ENCODE measurements at places on chromosomes 2 and 18.
A peak's percentile ranks its signal among the peaks of the same experiment; 100 is the strongest.

DNA sequence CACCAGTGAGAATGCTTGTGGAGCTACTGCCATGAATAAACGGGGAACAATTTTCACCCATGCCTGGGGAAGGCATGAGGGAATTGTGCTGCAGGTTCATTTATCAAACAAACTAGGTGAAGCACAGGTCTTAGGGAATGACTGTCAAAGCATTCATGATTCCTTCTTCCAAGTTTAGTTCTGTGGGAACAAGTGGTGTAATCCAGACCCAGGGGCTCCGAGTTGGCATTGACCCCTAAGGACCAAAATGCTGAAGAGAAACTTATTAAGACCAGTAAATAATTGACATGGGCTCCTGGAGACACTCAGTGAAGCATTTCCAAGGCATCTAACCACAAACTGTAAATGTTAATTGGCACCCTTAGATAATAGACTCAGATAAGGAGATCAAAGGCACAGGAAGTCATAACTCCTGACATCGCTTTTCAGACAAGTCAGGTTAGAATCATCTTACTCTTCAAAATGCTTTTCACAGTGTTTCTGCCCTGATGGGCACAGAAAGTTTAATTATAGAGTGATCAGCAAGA, 96.9 kb downstream of the SPP2 start:
- no peak for DNase-seq

- no peak for DNase-seq
Observed at GRCh38 chr18:37385846-37386778, 179.5 kb downstream of the CELF4 start.

GRCh38 chr2:143229952-143230351, 100.7 kb downstream of the ARHGAP15 start:
- no peak for DNase-seq

GRCh38 chr18:6920099-6920955, 190.8 kb downstream of the ARHGAP28 start:
- DNase-seq: no peak

DNA sequence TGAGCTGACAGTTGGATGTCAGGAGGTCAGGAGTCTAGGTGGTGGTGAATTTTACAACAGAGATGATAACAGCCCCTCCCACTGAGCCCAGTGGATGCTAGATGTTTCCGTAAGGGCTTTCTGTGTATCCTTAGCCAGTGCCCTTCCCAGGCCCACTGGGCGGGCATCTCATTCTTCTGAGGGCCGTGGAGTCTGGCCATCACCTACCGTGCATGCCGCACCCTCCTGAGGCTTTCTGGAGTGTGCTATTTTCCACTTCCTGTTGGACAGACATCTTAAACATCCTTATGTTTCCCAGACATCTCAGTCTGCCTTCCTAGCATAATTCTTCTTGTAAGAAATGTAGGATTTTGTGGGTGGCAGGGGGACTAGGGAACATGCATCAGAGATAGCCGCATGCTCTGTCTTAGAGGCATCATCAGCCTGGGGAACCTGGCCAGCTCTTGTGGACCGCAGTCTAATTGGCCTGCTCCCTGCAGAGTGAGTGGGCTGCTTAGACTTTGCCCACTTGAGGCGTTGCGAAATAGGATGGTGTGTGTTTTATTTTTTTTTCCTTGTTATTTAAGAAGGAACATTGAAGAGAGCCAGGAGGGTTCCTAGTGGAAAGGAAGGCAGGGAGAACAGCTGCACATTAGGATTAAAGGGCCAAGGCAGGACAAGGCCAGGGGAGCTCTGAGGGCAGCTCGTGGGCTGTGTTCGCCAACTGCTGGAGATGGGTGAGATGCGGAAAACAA, 135.8 kb downstream of the SH3RF3 start:
- DNase-seq: peak; percentile 56

GRCh38 chr2:96872591-96873349, 2.9 kb upstream of the SEMA4C start:
- DNase-seq: no peak

- peak; percentile 60 for DNase-seq
Observed at GRCh38 chr2:218398437-218399390, 954 bp upstream of the CTDSP1 start.

DNA sequence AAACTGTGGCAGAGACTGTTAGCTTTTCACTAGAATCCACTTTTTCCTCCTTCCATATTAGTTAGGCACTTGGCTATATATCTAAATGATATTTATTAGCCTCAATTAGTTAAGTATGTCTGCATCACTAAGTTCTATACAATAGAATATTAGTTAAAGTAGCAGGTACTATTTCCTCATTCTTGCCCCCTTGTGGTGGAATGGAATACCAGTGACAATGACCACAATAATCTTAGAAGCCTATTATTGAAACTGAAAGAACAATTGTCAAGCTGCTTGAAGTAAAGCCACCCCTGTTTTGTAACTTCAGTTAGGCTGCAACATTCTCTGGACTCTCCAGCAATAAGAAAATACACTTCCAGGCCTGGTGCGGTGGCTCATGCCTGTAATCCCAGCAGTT, 476.3 kb upstream of the VWC2L start:
- DNase-seq: no peak

GRCh38 chr2:198788676-198789075, 669.1 kb downstream of the SATB2 start:
- DNase-seq: no peak

DNA sequence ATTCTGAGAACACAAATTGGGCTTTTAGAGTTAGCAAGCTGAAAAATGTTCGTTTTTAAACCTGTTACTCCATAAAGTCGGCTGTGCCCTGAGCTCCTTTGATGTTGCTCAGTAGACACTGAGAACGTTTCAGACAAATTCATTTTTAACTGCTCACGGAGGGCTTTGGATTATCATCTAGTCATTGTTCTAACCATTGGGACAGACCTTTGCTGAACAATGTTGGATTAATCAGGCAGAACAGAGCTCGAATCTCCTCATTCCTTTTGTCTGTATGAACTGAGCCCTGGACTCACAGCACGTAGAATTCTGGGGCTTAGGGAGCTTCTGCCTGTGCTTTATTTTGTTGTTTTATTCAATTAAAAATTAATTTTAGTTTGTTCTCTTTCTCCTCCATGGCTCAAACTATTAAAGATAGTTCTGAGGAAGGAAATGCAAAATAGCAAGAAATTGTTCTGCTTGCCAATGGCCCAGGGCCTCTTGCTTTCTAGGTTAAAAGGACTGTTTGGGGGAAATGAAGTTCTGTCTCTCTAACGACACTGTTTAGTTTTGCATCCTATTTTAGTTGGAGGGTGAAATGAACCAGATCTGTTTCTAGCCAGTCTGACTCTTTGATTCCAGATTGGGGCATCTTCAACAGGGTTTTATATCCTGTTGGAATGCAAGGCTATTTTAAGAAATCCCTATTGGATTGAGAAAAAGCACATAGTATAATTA, 114.7 kb upstream of the CXCR4 start:
- DNase-seq: no peak

DNA sequence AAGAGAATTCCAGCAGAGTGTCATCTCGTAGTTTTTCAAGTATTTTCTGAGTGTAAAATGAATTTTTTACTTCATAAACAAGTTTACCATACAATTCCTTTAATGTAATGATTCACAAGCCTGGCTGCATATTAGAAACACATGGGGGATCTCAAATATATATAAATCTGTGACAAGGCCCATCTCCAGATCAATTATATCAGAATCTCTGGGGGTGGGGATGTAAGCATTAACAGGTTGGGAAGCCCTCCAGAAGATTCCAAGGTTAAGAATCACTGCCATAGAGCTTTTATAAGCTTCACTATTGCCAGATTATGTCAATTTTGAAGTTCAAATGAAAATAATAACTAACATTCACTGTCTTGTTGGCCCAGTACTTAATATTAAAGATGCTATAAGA, 111.2 kb downstream of the BAZ2B start:
- DNase-seq: no peak

GRCh38 chr2:58794916-58795315, 553.8 kb upstream of the FANCL start:
- DNase-seq: no peak

DNA sequence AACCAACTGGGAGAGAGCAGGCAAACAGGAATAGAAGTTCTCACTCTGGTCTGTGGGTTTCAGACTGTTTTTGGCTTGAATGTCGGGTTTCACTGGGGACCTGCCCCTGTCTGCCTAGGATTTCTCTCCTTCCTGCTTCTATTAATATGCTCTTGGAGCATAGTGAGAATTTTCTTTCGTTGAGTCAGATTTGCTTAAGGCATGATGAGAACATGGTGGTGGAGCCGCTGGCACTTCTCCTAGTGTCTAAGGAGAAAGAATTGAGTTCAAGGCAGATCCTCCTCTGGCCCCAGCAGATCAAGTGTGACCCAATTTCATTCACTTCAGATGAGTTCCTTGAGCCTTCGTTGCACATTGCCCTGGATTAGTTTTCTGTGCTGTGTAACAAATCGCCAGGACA, 103.9 kb upstream of the HS6ST1 start:
- no peak for DNase-seq

GRCh38 chr18:77164763-77165485, 32.3 kb upstream of the MBP start:
- DNase-seq: no peak

- DNase-seq: no peak
Observed at GRCh38 chr2:46297546-46298271, 502 bp downstream of the EPAS1 start.

DNA sequence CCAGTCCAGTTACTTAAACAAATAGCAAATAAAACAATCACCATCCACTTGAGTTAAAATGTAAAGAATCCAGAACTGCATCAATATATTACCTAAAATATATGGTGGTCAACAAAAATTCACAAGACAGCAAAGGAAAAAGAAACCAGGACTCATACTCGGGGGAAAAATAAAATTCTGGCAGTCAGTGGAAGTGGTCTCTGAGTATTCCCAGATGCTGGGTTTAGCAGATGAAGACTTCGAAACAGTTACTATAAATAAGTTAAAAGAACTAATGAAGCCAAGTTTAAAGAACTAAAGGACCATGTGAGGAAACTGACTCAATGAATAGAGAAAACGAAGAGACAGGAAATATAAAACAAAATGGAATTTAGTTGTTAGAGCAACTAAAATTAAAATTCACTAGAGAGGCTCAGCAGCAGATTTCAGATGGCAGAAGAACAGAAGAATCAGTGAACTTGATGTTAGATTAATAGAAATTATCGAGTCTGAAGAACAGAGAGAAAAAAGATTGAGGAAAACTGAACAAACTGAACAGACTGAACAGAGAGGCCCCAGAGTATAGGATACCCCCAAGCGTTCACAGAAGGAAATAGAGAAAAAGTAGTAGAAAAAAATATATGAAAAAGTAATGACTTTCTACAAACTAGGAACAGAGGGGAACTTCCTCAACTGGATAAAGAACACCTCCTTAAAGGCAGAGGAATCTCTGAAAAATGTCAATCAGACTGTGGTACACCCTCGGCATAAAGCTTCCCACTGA, 27.9 kb downstream of the MGAT4A start:
- DNase-seq: no peak

GRCh38 chr18:45019469-45019868, 338.8 kb downstream of the SETBP1 start:
- no peak for DNase-seq

- DNase-seq: no peak
Observed at GRCh38 chr2:46737577-46737976, 178.0 kb downstream of the MCFD2 start.

- DNase-seq: no peak
Observed at GRCh38 chr2:17894556-17894955, 16.1 kb downstream of the KCNS3 start.

DNA sequence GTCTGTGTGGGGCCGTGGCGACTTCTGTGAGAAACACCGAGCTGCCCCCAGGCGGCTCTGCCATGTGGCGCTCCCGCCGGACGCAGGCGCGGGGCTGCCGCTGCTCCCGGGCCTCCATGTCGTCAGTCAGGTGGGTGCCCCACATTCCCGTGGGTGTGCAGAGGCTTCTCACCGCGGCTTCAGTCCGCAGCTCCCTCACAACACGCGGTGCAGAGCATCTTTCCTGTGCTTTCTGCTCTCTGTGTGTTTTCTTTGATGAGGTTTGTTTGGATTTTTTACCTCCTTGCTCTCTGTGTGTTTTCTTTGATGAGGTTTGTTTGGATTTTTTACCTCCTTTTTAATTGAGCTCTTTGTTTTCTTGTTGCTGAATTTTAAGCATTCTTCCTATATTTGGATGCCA, 13.0 kb downstream of the AQP12A start:
- no peak for DNase-seq

- no peak for DNase-seq
Observed at GRCh38 chr2:158818511-158818910, 23.4 kb downstream of the DAPL1 start.

DNA sequence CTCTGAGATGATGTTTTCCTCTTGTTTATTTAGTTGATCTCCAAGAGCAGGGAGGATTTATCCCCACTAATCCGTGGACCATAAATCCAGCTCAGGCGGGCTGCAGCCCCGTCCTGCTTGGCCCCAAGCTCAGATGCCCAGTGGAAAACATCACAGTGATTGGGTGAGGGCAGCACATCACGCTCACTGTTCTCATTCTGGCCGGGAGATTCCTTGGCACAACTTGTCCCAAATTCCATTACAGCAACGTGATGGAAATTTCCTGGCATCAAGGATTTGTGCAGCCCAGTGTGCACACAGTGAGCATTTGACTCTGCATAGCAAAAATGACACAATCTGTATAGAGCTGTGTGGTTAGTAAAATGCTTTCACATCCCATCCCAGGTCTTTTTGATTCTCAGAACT, 96.8 kb downstream of the VAPA start:
- DNase-seq: peak; percentile 55

DNA sequence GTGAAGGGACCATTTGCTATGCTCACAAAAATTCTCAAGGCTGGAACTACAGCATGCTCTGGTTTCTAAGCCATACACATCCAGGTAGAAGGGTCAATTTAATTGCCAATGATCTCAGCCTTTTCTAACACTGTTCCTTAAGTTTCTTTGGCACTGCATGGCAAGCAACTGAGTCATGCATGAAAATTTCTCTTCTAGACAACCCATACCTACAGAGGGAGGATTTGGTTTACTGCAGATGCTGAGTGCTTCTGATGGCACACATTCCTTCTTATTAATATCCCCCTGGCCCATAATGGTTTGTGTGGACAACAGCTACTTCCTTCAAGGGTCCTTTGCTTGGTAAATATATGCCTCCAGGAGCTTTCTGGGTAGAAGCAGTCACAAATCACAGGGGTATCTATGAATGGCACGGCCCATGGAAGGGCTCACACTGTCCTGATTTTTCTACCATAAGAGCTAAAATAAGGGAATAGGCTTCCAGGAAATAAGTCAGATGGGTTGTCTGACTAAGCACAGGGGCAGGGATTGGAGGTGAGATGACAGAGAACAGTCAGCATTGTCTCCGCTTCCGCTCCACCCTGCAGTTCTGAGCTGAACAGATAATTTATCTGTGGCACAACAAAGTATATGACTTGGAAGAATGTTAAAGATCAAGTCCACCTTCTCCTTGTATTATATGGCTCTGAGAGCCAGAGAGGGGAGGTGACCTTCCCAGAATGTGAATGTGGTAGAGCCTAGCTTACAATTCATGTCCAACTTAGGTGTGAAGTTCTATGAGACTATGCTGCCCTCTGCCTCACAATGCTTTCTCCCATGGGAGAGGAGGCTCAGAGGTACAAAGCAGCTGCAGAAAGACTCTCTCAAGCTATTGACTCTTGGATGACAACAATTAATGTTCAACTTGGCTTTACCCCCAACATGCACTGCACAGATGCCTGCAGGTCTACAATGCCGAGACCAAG, 199.2 kb upstream of the TNP1 start:
- no peak for DNase-seq

- no peak for DNase-seq
Observed at GRCh38 chr2:94873362-94874276, 2.4 kb downstream of the TEKT4 start.

- DNase-seq: no peak
Observed at GRCh38 chr2:168466834-168467565, 10.9 kb downstream of the CERS6 start.

GRCh38 chr18:10792181-10792580, 266.4 kb downstream of the NAPG start:
- no peak for DNase-seq
